SK-N-SH (cell line): ENCODE measurements at places on chromosomes 6 and 20.

- DNase-seq = no peak
Measured at GRCh38 chr6:98092331-98092730, 742.0 kb upstream of the POU3F2 start.

- DNase-seq = no peak
Measured at GRCh38 chr20:56934888-56935287, 305.8 kb downstream of the TFAP2C start.

- DNase-seq = no peak
Measured at GRCh38 chr6:48619771-48620170, 508.8 kb upstream of the PTCHD4 start.

- DNase-seq = no peak
Measured at GRCh38 chr6:6033858-6034257, 27.1 kb upstream of the NRN1 start.

DNA sequence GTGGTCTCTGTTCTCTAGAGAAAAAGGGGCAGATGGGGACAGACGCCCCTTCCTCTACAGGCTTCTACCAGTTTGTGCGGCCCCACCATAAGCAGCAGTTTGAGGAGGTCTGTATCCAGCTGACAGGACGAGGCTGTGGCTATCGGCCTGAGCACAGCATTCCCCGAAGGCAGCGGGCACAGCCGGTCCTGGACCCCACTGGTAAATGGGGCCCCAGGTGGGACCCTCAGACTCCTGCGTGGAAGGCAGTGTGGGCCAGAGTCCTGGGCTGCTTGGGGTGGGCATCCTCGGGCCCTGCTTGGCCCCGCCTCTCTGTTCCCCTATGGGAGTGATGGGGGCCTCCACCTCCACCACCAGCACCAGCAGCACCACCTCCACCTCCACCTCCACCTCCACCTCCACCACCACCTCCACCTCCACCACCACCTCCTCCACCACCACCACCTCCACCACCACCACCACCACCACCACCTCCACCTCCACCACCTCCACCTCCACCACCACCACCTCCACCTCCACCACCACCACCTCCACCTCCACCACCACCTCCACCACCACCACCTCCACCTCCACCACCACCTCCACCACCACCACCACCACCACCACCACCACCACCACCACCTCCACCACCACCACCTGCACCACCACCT lies 3.2 kb upstream of the TNFRSF6B start:
- no peak for DNase-seq

DNA sequence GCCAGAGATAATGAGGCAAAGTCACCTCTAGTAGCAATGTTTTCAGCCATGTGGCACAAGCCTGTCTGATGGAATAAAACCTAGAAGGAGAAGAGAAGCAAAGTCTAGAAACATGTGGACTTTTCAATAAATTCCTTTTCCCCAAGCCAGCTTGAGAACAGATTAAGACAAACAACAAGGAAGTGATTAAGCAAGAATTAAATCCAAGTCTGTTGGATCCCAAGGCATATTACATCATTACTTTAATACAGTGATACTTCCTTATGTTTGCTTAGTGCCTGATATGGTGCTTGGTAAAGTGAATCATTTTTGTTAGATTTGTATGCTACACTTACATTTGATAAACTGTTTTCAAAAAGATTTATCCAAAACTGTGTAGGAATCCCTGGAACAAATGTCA lies 260.3 kb upstream of the FAM83B start:
- DNase-seq = no peak

GRCh38 chr6:85092226-85092625 lies 327.8 kb upstream of the TBX18 start:
- no peak for DNase-seq

DNA sequence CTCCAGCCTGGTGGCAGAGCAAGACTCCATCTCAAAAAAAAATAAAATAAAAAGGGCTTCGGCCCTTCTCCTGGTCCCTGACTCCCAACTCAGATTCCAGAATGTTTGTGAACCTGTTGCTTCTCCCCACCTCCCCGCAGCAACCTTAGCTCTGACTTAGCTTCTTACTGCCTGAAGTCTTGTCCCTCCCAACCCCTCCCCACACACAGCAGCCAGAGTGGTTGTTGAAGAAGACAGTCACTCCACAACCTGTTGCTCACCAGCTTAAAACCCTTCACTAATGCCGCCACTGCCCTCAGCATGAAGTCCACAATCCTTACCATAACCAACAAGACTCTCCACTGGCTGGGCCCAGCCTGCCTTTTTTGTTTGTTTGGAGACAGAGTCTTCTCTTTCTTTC lies 6.5 kb upstream of the PTPRT start:
- DNase-seq = no peak

GRCh38 chr20:19539191-19539590 lies 218.9 kb upstream of the RIN2 start:
- no peak for DNase-seq

GRCh38 chr6:138596126-138596525 lies 96.8 kb upstream of the NHSL1 start:
- no peak for DNase-seq

GRCh38 chr20:19947611-19948264 lies 69.4 kb upstream of the NAA20 start:
- no peak for DNase-seq

DNA sequence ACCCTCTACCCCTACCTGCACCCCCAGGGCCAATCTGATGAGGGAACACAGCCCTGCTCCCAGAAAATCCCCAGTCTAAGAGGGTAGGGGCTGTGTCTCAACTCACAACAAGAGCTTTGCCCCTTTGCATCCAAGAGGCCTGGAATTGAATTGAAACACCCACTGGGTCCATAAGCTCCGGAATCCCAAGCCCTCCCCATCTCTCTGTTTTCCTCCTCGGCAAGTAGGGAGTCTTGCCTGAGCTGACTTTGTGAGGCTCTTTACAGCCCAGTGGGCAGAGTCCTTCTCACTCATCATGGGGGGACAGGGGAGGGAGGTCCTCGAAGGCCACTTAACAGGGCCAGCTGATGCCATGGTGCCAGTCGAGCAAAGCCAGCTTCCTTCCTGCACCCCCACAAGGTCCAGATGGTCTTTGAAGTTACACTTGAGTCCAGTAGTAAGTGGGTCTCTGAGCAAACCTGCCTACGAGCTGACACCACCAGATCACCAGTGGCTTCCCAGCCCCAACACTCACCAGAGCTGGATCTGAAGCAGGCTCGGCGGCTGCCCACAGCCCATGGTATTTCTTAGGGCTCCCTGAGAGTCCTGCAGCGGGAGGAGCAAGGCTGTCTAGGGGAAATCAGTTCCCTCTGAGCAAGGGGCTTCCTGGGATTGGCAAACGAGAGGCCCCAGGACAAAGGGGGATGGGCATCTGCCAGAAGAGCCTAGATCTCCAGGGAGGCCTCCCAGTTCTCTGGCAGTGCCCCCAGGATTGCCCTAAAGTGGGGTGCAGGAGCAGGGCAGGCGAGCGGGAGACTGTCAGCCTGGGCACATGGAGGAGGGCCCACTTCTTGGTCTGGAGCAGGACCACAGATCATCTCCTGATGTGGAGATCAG lies 144.5 kb downstream of the VEGFA start:
- DNase-seq = no peak

DNA sequence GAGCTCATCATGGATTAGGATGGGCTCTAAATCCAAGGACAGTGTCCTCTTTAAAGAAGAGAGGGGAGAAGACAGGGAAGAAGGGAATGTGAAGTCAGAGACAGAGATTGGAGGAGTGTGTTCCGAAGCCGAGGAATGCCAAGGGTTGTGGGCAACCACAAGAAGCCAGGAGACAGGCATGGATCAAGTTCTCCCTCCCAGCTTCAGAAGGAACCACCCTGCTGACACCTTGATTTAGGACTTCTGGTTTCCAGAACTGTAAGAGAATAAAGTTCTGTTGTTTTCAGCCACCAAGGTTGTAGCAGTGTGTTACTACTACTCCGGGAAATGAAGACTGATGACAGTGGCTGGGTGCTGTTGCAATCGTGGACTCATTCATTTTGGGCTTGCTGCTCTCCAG lies 120.1 kb downstream of the RPS12 start:
- no peak for DNase-seq

GRCh38 chr20:7449269-7449668 lies 491.0 kb downstream of the HAO1 start:
- no peak for DNase-seq

- no peak for DNase-seq
Measured at GRCh38 chr6:150416128-150416527, 47.3 kb downstream of the IYD start.

- DNase-seq = no peak
Measured at GRCh38 chr6:161133963-161134362, 139.9 kb downstream of the AGPAT4 start.

DNA sequence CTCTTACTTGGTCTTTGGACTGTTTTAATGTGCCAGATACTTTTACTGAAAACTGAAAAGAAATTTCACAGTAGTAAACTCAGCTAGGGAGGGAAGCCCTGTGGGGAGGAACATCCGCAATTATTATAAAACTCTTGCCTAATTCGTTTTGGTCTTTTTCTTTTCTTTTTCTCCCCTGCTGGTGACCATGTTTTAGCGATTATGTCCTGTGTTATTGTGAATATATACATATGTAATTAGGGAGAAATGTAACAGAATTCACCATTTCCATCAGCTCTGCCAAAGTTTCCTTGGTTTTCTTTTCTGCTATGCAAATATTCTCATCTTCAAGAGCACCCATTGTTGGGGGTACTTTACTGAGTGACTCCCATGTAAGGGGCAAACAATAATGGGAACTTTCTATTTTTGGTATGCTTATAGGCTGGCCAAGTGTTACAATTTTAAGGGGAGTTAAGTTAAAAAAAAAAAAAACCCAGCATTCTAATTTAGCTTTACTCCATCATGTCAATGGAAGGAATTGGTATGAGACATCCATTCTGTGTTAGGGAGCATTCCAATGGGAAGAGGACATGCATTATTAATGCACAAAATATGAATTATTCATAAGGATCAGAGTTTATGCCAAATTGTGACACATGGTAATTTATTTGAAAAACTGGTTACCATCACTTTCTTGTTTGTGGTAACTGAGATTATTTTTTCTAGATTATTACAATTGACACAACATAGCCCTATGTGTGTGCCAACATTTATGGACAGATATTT lies 2.0 kb downstream of the DOK5 start:
- no peak for DNase-seq

DNA sequence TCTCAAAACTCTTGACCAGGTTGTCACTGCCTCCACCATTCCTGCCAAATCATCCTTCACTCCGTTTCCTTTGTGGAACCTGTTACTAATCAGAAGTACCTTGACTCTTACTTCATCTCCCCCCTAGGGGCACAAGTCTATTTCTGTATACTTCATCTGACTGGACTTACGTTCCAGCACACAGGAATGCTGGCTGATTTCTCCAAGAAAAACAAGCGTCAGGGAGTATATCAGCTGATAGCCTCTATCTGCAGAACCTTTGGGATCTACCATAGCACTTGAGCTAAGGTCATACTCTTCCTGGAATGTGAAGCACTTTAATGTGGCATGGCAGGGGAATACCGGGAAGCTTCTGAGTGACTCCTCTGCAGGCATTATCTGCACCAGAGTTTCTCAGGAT lies 178.1 kb upstream of the MOCS1 start:
- no peak for DNase-seq

DNA sequence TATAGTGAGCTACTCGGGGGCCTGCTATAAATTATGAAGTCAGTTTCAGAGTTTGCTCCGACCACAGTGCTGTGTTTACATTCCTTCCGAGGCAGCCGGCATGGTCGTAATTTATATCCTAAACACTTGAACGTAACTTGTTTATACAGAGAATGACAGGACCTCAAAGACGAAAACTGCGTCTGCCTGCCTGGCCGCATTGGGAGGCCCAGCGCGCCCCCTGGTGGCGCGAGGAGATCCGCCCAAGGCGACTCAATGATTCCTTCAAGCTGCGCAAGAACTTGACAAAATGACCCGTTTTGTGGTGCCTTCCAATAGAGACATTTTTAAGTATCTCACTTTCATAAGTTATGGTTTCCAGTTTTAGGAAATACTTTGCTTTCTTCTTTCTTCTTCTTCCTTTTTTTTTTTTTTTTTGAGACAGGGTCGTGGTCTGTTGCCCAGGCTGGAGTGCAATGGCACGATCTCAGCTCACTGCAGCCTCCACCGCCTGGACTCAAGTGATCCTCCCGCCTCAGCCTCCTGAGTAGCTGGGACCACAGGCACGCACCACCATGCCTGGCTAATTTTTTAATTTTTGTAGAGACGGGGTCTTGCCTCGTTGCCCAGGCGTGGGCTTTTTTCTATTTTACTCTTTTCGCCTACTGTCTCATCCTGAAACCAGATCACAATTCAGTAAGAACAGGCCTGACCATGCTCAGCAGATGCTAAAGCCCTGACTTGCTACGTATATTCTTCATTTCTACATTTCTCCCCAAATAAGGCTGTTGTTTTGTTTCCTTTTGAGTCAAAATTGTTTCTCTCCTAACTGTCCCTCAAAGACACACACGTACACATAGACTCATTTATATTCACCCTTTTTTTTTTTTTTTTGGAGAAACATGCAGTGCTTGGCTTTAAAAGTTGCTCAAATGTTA lies 7.8 kb downstream of the FOXF2 start:
- peak; percentile 81 for DNase-seq

DNA sequence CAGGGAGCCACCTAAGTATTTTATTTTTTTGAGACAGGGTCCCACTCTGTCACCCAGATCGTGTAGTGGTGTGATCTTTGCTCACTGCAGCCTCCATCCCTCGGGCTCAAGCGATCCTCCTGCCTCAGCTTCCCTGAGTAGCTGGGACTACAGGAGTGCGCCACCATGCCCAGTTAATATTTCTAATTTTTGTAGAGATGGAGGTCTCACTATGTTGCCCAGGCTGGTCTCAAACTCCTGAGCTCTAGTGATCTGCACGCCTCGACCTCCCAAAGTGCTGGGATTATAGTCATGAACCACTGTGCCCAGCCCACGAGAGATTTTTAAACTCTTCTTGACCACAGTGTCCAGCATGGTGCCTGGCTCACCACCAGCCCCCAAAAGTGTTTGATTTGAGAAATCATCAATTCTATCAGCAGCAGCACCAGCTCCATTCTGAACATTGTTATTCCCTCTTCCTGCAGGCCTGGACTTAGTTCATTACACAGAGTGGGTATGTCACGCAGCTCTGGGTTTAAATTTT lies 2.3 kb upstream of the TGM2 start:
- DNase-seq = no peak

DNA sequence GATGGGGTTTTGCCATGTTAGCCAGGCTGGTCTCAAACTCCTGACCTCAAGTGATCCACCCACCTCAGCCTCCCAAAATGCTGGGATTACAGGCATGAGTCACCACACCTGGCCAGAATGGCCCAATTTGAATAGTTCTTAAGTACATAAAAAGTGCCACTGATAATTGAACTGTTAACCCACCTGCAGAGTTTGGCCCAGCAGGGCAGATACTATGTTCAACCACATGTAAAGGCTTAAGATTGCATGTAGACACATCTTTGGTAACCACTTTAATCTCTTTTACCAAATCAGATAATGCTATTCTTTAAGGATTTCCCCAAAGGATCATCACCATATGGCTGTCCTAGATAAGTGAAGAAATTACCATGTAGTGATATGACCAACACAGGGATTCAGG lies 21.3 kb upstream of the SGK1 start:
- no peak for DNase-seq

- DNase-seq = no peak
Measured at GRCh38 chr6:161394437-161394836, 120.6 kb upstream of the AGPAT4 start.
